ENCODE measurements at places on chromosomes 7 and 10.

- no peak for ATAC-seq
Observed at GRCh38 chr7:95327356-95327755, 3.0 kb upstream of the PON1 start.

DNA sequence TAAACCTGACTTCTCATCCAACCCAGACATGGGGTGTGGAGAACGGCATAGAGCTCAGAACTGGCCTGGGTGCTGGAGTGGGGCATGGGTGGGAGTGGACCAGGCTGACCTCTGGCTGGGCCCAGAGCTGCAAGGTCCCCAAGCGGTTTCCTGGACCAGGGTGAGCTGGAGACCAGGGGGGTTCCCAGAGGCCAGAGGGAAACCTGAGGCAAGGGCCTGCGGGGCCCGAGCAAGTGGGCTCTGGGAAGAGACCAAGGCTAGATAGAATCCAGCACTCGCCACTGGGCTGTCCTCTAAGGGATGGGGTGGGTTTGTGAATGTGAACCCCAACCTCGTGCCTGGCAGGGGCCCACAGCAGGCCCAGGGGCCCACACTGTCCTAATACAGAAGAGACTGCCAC, 39.4 kb upstream of the RET start:
- no peak for ATAC-seq

GRCh38 chr7:18693406-18693805, 197.9 kb downstream of the HDAC9 start:
- peak; percentile 95 for ATAC-seq

- no peak for ATAC-seq
Observed at GRCh38 chr7:149569025-149569725, 71.6 kb upstream of the ZNF746 start.

GRCh38 chr10:75292794-75293445, 57.2 kb upstream of the COMTD1 start:
- ATAC-seq = no peak

DNA sequence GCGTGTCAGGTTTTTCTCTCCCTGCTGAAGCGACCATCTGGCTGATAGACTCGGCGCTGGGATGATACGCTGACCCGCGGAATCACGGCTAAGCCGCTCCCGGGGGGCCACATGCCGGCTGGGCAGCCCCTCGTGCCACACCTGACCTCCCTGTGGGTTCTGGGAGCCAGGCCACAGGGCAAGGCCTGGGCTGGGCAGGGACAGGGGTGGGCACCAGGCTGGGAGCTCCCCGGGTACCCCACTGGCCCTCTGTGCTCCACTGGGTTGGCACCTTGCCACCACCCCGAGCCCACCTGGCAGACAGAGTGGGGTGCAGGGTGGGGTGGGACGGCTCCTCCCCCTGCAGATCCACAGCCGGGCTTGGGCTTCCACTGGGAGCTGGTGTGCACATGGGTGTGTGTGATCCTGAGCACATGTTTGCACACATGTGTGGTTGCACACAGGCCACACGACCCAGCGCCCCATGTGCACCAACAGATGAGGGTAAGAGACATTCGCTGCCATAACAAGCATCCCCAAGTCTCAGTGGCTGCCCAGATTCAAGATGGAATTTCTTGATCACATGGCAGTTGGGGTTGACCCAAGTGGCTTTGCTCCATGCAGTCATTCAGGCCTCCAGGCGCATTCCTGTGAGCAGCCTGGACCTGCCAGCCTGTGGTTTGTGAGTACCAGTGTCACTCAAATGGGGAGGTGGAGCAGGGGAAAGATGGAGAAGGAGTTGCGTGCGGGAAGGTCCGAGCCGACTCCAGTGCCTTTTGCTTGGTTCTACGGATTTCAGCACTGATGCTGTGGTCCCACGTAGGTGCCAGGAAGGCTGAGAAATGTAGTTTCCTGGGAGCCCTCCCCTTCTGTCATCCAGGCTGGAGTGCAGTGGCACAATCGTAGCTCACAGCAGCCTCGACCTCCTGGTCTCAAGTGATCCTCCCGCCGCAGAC, 79.7 kb downstream of the UNCX start:
- no peak for ATAC-seq

DNA sequence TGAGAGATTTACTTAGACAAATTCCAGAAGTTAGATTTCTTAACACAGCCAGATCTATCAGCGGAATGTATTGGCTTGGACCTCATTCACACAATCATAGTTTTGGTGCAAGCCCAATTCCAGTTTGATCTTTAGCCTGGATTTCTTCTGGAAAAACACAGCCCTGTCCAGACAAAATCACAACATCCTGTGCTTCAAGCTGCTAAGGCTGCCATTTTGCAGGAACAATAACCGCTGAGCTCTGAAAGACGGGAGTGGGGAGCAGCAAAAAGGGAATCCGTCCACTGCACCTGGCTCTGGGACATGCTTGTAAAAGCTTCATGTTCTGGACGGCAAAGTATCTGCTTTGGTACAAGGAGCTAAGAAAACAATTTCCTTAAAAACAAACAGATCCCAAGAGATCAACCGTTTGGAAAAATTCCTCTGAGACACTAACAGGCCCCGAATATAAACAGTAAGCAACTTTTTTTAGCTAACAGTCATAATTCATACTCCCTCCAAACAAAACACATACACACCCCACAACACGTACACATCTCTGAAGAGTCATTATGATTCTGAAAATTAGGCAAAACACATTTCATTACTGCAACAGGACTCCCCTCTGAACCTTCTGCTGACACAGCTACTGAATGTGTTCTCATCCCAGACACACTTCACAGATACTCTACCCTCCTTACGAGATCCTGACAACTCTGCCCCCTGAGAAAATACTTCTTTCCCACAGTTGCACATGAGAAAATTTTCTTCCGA, 32.4 kb downstream of the ITIH5 start:
- ATAC-seq = no peak

DNA sequence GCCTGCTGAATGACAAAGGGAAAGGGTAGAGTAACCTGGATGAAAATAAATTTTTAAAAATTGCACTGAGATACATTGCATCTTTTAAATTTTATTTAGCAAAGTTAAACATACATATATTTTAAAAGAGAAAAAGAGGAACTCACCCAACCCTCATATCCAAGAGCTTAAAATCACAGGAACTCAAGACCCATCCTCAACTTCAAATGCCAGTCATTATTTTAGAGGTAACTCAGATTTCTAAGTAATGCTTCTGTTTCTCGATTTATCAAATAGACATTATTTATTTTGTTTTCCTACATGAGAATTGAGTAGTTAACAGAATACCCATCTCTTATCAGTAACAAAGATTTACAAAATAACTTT, 32.4 kb upstream of the KMT2E start:
- no peak for ATAC-seq

GRCh38 chr7:24877790-24878311, 102.1 kb downstream of the OSBPL3 start:
- peak; percentile 87 for ATAC-seq
